ENCODE measurements at places on chromosomes 16 and 17.

DNA sequence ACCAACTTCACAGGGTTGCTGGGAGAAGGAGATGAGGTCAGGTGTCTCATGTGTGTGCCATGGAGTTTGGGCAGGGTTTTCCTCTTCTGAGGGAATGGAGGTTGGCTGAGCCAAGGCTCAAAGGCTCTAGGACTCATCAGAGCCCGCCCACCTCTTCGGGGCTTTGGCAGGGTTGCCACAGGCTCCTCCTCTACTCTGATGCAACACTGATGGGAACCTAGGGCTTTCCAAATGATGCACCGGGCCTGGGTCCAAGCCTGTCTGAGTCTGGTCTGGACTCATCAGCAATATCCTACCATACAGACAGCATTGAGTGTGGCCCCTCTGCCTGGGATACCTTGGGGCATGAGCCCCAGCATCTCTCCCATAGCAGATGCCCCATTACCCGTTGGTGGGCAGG lies 59.5 kb upstream of the LHX1 start:
- no peak for DNase-seq

GRCh38 chr16:4019371-4019791 lies 96.9 kb downstream of the ADCY9 start:
- no peak for DNase-seq

DNA sequence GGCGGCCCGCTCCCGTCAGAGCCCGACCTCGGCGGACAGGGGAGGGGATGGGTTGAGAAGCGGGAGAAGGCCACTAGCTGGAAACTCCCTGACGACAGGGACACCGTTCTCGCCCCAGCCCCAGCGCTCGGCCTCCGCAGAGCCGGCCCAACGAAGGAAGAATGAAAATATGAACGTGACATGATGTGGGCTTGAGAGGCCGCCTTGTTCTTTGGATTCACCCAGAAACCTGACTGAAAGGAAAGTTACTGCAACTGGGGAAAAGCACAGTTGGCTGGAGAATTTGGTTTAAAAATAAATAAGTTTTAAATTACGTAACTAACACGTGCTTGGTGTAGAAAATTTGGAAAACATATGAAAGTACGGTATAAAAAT lies 21.1 kb downstream of the NPTX1 start:
- DNase-seq: no peak

- DNase-seq: peak; percentile 54
Measured at GRCh38 chr17:52170963-52171572, 12.6 kb upstream of the CA10 start.

- DNase-seq: no peak
Measured at GRCh38 chr16:51573191-51573590, 422.1 kb upstream of the SALL1 start.

DNA sequence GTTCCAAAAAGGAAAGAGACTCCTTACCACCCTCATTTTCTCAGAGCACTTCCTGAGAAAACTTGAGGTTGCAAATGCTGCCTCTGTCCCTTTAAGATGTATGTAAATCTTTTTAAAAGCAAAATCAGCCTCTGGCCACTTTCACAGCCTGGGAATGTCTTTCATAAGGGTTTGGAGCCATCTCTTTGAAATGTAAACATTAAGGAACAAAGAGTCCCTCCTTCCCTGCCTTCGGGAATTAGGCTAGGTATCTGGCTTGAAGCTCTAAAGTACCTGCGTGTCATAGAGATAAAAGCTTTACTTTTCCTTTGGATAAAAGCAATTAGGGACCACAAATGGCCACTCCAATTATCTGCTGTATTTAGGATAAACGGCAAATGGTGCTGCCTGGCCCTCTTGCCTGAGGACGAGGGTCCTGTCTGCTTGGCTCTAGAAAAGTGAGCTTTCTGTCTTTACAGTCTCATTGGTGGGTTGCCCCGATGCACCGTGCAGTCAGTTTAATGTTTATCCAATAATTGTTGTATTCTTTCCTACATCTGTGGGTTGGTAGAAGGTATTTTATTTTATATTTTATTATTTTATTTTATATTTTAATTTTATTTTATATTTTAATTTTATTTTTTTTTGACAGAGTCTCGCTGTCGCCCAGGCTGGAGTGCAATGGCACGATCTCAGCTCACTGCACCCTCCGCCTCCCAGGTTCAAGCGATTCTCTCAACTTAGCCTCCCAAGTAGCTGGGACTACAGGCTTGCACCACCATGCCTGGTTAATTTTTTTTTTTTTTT lies 23.9 kb downstream of the NLRC3 start:
- no peak for DNase-seq
